ENCODE measurements at places on chromosomes 7 and 10.

- DNase-seq, result no peak
Observed at GRCh38 chr7:537911-538634, 18.4 kb upstream of the PDGFA start.

GRCh38 chr7:158280448-158281144, 307.0 kb downstream of the PTPRN2 start:
- no peak for DNase-seq

DNA sequence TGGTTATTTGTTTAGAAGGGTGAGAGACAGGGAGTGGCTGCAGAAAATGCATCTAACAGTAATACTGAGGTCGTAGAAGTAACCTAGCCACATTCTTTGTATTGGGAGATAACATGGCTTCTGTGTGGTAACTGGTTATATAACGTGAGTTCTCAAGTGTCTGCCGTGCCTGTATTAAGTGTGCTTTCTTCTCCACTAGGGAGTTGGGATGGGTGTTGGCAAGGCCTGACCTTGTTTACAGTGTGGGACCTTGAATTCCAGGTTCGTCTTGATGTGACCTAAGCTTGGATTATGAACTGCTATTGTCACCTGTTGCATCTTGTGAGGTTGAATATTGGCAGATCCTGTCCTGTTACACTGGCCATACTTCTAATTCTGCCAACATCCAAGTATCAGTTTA, 145.3 kb upstream of the NAMPT start:
- DNase-seq, result no peak

- no peak for DNase-seq
Observed at GRCh38 chr10:89679986-89680385, 21.4 kb upstream of the KIF20B start.

DNA sequence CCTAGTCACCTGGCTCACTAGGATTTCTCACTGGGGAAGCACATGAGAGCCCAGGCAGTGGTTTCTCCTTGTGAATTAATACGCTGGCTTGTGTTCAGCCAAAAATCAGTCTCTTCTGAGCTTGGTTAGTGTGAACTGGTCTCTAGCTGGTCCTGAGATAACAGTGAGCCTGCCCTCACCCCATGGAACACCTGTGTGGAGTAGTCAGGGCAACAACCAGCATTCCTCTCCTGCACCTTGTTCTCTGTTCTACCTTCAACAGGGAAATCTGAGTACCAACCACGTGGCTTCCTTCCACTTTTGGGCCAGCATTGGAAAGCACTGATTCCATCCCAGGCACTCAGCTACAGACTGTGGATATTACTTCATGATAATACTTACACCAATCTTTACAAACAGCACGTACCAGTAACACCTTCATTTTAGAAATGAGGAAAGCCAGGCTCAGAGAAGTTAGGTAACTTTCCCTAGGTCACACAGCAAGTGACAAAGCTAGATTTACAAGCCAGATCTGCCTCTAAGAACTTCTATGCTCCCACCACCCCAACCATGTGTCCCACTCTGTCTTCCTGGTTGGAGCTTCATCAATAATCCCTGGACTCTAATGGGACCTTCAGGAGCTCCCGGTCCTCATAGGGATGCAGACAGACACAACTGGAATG, 106.6 kb downstream of the GRID1 start:
- DNase-seq, result no peak

DNA sequence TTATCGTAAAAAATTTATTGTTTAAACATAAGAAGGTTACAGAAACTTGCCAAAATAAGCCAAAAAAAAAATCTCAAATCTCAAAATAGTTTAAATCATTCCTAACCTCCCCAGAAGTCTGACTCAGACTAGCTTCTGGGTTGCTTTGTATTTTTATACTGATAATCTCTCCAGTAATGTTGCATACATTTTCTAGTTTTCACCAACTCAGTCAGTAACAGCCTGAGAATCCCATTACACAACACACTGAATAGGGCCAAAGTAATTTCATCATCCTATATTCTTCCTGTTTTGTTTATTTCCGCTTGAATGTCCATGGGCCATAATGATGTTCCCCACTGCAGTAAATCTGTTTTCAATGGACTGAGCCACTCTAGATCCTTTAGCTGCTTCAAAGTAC, 478.5 kb downstream of the GPAM start:
- no peak for DNase-seq

GRCh38 chr10:48883701-48884100, 55.9 kb downstream of the LRRC18 start:
- no peak for DNase-seq

GRCh38 chr10:95477175-95477520, 84.0 kb downstream of the SORBS1 start:
- no peak for DNase-seq

DNA sequence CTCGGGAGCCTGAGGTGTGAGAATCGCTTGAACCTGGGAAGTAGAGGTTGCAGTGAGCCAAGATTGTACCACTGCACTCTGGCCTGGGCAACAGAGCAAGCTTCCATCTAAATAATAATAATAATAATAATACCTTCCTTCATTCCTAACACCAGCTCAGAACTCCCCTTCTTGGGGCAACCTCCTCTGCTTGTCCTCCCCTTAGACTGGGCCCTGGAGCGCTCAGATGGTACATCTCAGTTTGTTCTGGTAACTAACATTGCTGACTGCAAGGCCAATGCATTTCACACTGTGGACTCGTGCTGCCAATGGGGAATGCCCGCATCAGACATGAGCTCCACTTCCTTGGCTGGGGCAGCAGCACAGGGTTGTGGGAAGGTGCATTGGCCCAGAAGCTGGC, 77.6 kb downstream of the C10orf105 start:
- no peak for DNase-seq

GRCh38 chr10:98285416-98285815, 17.4 kb upstream of the LOXL4 start:
- no peak for DNase-seq

Data from stimulated activated CD8-positive, alpha-beta memory T cell treated with anti-CD3 and anti-CD28 coated beads, Interleukin-2, amount 100 ng/mL, for 1 hour (primary cell).